Stimulated activated CD4-positive, alpha-beta T cell treated with anti-CD3 and anti-CD28 coated beads, Interleukin-4, amount 100 ng/mL, for 24 hours (primary cell): ENCODE measurements at places on chromosomes 4 and X.

DNA sequence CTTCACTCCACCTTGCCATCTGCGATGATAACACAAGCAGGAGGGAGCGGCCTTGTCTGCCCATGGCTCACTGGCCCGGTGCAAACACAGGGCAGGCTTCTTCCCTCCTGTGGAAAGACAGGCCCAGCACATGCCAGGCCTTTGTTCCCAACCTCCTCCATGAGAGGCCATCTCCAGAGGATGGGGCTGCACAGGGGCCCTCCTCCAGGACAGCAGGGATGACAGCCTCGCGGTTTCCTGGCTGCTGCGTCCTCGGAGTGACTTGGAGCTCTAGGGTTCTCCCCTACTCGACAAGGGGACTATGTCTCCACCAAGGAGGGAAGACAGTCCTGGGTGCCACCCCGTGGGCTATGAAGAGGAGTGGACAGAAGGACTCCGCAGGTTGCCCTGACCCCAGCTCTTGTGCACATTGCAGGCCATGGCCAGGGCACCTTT is 21.8 kb downstream of the RNF212 start:
- DNase-seq, result no peak

DNA sequence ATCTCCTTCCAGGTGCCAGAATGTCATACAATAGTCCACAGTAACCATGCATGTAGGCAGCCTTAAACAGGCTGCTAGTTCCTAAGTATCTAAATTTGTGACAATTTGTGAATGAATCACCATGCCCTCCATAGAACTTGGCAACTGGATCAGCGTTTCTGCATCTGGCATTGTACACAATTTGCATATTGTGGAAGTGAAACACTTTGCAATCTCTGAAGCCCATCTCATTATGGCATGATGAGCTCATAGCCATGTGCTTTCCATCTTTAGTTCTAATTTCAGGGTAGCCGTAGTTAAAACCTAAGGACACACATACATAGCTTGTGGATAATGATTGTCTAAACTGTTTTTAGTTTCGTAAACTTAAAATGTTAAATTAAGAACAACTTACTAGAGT is 573.6 kb downstream of the PPP4R3C start:
- DNase-seq, result no peak

GRCh38 chr4:7422151-7422897 is 12.4 kb downstream of the PSAPL1 start:
- DNase-seq, result no peak

- DNase-seq, result no peak
These were observed 300.5 kb downstream of the TRIML1 start for GRCh38 chr4:188439641-188440311.

DNA sequence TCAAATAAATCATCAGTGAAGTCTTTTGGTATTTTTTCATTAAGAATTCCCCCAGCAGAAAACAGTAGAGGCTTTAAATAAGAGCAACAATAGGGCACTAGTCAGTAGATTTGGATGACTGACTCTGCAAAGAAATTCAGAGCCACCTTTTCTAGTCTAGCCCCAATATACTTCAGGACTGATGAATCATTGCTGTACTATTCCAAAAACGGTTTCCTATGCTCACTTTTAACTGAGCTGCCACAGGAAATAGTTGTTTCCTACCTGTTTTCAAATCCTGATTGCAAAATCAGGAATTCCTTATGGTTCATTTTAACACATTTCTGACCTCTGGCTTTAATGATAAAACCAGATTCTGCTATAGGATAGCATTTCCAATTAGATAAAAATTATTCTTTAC is 171.6 kb downstream of the NR3C2 start:
- DNase-seq, result no peak

DNA sequence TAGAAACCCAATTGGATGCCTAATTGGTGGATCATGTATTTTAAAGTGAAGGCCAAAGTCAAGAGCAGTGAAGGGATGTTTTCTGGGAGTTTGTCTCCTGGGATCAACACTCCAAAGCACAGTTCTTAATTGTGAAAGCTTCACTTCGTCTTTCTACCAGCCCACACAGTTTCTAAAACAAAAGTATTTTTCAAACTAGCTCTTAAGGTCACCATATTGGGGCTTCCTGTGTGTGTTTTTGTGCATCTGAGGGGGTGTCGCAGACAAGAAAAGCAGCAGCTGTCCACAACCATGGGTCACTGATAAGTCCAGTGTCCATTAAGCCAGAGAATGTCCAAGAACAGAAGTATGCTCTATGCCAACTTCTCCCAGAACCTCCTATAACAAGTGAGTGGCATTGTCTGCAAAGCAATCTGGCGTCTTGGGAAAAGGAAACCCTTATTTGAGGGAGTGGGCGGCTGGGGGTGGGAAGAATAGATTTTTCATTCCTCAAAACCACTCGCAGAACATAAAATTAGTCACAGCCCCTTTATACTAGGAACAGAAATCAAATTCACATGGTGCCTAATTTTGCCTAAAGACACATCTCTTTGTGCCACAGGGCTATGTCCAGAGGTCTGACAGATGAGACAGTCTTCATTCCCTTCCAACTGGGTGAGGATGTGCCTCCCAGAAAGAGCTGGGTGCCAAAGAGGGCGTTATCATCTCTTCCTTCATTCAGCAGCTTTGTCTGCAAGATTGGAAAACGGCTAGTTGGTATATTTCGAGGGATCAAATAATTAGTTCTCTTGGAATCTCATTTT is 610.4 kb downstream of the BCOR start:
- DNase-seq, result no peak

DNA sequence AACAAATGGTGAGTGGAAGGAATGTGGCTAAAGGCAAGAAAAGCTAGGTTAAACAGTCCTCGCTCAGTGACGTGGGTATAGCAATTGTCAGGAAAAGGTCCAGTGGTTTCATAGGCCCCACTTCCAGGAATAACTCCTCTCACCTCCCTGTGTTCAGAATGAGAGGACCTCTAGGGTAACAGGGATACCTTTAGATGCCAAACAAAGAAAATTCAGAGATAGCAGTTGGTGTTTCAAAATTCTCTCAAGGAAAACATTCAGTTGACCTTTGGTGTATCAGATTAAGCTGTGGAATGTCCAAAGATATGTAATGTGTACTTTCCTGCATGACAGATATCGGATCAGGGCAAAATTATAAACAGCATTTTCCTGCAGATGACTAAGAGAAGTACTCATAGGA is 155.9 kb downstream of the ARHGAP6 start:
- no peak for DNase-seq

GRCh38 chr4:78293348-78293747 is 236.2 kb downstream of the FRAS1 start:
- DNase-seq, result no peak

DNA sequence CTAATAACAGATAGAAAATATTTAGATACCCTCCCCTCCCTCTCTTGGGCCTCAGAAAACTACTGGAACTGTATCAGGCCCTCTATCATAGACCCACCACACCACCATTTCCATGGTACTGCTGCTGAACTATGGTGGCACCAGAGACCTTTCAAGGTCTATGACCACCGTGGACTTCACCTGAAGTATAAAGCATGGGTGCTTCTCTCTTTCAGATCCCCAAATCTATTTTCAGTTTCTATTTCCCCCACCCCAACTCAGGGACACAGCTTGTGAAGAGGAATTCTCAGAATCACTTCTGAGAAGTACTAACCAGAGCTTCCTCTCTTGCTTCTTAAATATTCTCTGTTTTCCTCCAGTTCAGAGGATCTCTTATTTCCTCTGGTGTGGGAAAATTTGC is 840.8 kb upstream of the HTR2C start:
- DNase-seq, result no peak

- peak; percentile 51 for DNase-seq
These were observed 1.6 kb downstream of the REST start for GRCh38 chr4:56909086-56909894.

DNA sequence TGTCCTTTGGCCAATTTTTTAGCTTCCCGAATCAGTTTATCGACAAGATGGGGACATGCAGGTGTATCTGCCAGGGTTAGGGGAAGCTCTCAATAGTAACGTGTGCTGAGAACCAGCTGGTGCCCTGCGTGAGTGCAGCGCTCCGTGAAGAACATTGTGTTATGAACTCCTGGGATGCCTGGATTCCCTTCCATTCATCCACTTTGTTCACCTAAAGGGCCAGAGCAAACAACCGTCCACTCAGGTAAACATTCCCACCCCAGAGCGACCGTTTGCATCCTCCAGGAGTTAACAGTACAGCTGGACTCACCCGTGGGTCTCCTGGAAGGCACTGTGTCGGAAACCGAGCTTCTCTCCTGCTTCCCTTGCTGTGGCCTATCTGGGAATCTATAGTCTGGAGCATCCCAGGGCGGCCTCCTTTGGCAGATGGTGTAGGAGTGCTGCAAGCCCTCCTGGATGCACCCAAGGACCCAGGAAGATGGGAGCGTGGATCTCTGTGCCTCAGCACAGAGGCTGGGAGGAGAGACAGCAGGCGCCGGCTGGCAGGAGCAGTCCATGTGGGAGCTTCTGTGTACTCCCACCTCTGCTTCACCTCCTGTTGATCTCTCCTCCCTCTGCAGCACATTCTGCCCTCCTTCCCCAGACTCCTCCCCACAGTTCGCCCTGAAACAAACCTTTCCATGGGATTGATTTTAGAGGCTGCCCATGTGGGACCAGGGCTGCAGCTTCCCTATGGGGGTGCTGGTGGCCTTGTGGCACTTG is 62.7 kb downstream of the SHROOM2 start:
- DNase-seq, result no peak

DNA sequence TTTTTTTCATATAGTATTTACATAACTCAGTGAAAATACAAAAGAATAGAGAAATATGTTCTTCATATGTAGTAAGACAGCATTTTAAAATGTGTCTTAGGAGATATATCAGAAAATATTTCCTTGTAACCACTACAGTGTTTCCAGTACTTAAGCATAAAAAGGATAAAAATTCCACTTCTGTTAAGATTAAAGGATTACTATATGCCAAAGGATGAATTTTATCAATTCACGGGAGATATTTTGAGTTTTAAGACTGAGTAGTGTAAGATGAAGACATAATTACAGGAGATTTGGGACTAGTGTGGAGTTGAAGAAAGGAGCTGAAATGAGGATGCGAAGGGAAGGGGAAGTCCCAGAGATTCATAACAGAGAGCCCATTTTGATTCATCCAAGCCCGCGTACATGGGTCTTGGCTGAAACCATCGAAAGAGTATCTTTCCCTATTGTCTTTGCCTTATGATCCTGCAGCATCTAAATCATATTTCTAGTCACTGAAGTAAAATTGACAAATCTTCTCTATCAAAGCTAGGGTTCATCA is 58.7 kb downstream of the MAD2L1 start:
- no peak for DNase-seq

DNA sequence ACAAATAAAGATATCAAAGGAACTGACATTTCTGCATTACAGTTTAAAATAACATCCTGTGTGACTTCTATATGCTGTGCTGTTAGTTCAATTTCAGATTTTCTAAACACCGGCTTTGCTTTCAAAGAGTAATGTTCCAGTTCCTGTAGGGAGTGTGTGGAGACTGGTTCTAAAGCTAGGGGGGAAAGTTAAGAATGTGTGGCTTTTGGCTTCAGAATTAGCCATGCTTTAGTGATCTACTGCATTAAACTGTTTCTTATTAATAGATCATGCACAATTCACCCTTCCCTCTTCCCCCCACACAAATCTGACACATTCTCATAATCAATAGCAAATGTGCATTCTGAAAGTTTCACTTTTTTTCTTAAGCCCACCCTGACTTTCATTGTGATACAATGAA is 32.0 kb upstream of the DKK2 start:
- DNase-seq, result no peak

- no peak for DNase-seq
These were observed 2.7 kb downstream of the N4BP2 start for GRCh38 chr4:40059362-40059761.

DNA sequence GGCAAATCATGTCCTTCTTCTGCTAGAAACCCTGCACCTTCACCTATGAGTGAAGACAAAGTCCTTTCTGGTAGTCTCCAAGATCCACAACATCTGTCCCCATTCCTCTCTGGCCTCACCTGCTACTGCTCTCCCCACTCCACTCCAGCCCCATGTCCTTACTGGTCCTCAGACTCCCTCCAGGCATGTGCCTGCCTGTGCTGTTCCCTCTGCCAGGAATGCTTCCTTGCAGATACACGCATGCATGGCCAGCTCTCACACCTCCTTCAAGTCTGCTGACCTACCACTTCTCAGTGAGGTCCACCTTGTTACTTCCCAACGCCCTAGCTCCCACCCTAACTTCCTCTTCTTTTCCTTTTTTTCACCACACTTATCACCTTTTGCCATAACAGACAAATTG is 18.1 kb downstream of the HMGB2 start:
- DNase-seq, result no peak

DNA sequence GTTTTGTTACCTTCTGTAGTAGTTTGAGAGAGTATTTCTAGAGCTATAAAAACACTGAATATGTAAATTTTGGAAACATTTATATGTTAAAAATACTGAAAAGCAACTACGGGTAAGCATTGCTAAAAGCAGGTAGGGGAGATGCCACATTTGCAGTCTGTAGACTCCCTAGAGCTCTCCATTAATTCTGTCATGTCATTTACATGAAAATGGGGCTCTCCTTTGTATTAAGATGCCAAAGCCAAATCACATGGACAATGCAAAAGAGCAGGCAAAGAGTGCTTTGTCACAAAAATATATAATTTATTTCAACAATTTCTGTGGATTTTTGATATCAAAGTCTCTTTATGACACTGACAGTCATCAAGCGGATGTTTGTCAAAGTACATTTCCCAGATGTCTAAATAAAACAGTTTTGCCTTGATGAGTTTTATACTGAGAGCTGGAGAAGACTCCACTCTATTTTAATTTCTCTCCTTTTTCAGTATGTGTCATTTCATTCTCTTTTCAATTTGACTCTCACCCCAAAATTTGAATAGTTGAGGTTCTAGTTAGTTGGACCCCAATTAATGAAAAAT is 51.8 kb downstream of the LDB2 start:
- DNase-seq, result no peak

GRCh38 chr4:98728871-98729270 is 70.5 kb upstream of the TSPAN5 start:
- DNase-seq, result no peak

DNA sequence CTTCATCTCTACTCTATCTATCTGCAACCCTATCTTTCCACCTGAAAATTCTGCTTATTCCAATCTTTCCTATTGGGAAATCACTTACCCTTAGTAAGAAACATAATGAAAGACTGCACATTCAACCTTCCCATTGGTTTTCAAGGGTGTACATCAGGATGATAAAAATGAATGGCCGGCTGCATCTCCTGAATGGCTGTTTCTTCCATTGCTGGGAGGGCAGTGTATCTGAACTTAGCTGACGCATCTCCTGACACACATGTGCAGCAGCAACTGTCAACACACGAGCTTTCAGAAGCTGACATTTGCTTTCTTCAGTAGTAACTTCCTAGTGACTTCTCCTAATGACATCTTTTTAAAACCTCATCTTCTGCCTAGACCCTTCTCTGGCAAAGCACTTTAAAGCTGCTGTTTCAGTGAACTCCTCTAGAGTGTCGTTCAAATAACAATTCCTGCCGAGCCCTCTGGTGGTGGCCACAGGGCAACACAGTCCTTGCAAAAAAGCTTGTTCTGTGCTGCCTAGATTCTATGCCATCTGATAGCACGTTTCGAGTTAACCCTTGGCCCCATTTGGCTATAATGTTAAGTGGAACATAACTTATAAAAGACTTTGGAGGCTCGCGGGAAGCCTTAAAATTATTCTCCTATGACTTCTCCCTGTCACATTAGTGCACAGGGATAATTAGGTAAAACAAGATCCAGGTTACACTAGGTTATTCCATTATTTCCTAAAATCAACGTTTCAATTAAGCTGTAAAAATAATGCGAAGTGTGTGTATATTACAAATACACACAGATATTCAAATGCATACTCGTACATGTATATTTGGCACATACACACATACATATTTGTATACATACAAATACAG is 2340.7 kb downstream of the PCDH7 start:
- DNase-seq, result no peak
